Ascending aorta (tissue), 2 donors: ENCODE measurements at places on chromosomes 4 and X. TPM values are rescaled to one million over a fixed set of nuclear protein-coding genes. Genes with fewer than 3 reads are reported as not detected.

Gene NDP
- not detected for total RNA-seq

DNA sequence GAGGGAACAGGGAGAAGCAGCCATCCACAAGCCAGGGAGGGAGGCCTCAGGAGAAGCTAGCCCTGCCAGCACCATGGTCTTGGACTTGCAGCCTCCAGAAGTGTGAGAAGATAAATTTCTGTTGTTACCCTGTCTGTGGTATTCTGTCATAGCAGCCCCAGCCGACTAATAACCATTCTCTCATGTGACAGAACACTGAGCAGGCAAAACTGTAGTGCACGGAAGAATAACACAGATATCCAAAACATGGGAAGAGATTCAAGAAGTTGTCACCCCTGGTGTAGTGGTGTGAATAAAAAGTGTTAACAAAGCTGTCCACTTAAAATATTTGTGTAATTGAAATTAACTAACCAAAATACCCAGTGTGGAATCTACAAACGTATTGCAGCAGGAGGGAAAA lies 265.0 kb downstream of the ARHGAP10 start:
- no peak for DNase-seq

GRCh38 chr4:147964266-147964880 lies 232.5 kb downstream of the ARHGAP10 start:
- no peak for DNase-seq

DNA sequence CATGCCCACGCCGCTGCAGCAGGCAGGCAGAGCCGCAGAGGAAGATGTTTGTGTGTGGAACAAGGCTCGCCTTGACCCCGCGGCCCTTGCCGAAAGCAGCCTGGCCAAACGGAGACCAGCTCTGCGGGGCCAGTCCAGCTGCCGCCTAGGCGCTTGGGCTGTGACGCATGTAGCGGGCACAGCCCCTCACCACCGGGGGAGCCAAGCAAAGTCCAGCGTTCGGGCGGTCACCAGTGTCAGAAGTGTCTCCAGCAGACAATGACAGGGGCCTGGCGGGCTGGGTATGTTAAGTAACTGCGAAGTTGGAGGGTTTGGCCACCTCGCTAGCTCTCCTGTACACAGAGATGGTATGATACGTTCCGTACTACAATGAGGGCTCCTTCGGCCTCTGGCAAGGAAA lies 1.3 kb downstream of the AMER1 start:
- peak; percentile 65 for DNase-seq

DNA sequence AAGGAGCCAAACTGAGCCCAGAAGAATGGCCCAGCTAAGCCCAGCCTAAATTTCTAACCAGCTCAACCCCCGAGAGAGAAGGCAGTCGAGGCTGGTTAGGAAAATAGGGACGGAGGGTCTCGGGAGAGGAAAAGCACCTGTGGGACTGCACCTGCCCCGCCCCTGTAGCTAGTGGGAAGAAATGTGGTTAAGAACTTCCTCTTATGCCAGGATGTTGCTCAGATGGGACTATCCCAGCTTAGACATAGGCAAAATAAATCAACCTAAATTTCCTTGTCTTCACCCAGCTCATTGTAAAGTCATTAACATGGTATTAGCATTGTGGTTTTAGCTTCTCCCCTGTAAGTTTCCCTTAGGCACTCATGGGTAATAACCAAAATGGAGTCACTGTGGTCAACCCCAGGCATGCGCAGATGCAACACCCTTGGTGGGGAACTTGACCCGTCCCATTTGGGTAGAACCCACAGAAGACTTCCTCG lies 86.8 kb downstream of the ZNF718 start:
- DNase-seq, result no peak

Gene KLB
- not detected for total RNA-seq

- DNase-seq, result no peak
Observed at GRCh38 chr4:6907658-6908191, 1.9 kb upstream of the TBC1D14 start.

GRCh38 chr4:98778206-98778605 lies 119.8 kb upstream of the TSPAN5 start:
- DNase-seq, result no peak

DNA sequence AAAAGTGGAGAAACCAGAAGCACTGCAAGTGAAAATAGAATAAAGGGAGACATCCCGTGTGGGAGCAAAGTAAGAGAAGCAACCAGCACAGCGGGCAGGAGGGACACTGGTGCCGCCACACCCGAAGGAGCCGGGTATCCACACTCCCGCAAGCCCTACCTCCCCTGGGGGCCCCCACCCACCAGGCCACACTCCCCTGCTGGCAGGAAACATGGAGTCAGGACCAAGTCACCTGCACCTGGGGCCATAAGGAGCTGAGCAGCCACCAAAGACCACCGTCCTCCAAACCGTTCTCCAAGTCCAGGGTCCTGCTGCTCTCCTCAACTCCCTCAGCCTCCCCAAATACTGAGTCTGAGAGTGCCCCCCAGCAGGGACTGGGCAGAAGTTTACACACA lies 30.5 kb downstream of the FGFRL1 start:
- no peak for DNase-seq

Gene CENPVL1
- total RNA-seq, result not detected

DNA sequence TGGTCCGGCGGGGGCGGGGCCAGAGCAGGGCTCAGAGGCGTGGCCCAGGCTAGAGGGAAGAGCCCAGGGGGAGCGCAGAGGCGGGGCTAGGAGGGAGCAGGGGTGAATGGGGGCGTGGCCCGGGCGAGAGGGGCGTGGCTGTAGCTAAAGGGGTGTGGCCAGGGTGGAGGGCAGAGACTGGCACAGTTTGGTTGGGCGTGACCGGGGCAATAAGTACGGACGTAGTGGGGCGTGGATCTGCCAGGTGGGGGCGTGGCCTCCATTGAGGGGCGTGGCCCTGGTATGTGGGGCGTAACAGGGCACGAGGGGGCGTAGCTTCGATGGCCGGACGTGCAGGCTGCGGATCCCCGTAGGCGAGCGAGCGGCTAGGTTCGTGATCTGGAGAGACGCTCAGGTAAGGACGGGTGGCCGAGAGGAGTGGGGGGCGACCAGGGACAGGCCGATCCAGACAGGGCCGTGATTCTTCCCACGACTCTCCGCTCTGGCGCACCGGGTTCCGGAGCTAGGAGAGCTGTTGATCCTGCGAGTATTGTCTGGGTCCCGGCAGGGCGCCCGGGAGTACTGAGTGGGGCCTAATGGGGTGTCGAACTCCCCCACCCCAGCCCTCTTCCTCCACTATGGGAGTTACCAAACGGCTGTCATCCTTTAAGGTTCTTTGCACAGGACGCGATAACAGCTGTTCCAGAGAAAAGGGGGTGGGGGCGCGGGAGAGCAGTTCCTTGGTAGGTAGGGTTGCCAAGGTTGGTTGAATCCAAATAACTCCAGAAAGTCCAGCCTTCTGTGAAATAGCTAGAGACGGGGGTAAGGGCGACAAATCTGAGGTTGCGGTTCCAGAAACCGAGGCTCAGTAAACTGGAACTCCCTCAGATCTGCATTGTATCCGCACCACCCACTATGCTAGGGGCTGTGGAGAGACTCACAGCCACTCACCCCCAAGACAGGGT lies at the start of gene CA5B:
Gene CA5B, plus strand, starts transcription at position 312 of the 944 bp plus-strand sequence. CDS start 11,754 bp downstream, outside the sequence.
- peak; percentile 85 for DNase-seq

DNA sequence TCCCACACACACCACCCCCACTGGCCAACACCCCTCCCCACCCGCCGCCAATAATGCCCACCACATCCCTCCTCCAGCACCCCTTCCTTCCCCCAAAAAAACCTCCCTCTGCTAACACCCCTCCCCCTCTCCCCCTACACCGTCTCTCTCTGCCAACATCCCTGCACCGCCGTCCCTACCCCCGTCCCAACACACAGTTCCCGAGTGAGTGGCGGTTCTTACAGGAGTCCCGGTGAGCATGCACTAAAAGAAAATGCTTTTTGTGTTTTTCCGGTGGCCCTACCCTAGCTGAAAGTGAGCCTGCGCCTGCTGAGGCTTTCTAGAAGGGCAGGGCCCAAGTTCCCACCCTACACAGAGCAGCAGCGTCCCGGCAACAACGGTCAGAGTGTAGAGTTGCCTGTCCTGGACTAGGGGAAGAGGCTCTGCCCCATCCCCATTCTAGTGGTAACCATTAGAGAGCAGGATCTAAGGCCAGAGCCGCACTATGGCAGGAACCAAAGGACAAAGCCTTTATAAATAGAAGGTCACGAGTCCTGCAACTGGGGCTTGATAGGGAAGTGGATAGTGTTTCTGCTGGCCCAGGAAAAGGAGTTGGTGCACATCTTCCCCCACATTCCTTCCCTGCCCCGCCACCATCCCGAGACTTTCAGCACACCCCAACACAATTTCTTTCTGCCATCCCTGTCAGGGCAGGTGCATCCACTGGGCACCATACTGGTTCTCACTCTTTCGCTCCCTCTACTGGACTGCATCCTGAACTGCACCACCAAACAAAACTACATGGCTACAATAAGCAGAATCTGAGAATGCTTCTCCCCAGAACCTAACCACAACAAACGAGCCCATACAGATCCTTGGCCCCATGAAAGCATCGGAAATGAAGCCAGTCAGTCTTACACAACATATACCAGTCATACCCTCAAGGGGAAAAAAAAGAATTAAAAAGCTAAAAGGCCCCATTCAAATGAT lies 78.1 kb upstream of the PAGE3 start:
- DNase-seq, result no peak
